Right renal cortex interstitium (tissue), 3 donors: ENCODE measurements at places on chromosomes 1 and 21.

DNA sequence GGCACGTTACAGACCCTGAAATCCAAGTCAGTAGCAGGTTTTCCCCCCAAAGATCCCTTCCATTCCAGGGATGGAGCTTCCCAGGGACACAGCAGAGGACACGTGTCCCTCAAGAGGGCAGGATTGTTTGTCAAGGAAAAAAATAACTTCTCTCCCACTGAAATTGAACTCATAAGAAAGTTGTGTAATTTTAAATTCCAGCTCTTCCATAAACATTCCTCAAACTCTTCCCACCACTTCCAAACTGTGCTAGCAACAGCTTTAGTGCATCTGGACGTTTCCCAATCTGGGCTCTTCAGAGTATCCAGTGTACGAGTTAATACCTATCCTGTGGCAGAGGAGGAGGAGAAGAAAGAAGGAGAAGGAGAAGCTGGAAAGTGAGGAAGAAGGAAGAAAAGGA is 79.6 kb downstream of the PSMG1 start:
- DNase-seq = no peak

DNA sequence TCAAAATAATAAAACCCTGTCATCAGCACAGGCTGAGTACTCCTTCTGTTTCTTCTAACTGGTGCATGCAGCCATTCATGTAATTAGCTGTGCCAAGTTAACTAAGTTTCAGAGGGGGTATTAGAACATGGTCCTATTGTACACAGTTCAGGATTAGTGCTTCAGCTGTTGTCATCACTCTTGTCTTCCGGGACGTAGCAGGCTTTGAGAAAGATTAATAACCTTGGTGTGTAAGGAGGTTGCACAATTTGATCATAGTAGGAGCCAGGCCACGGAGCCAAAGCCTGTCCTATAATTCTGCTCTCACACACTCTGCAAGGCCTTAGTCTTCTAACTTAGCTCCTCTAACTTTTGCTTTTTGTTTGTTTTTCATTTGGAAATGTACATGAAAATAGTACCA is 44.7 kb downstream of the PTGFRN start:
- DNase-seq = no peak

DNA sequence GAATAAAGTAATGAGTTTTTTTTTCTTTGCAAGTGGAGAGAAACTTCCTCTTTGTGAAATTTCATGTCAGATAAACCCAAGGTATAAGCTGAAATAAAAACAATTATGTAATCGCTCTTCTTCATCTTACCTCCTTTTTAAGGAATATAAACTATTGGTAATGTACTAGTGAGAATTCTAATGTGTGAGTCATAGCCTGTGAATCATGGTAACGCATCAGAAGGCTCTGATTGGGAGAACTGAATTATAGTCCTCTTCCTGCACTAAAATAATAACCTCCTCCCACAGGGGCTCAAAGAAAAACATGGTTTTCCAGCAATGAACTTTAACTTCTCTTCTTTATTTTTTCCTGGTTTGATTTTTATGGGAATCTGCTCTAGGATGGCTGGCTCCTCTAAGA is 57.1 kb upstream of the COX20 start:
- no peak for DNase-seq

DNA sequence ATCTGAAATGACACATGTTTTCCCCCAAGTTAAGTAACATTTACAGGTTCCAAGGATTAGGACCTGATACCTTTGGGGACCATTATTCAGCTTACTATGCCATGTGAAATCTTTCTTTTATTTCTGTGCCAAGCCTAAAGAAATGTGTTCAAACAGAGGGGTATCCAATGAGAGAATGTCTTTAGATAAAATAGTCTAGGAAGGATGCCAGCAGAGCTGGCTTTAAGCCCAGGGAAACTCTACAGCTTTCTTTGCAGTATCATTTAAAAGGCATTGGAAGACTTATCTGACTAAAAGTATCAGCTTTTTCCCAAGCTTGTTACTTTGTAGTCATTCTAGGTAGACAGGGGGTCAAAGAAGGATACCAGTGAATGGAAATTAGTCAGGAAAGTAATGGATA is 860.4 kb downstream of the PLA2G4A start:
- no peak for DNase-seq

DNA sequence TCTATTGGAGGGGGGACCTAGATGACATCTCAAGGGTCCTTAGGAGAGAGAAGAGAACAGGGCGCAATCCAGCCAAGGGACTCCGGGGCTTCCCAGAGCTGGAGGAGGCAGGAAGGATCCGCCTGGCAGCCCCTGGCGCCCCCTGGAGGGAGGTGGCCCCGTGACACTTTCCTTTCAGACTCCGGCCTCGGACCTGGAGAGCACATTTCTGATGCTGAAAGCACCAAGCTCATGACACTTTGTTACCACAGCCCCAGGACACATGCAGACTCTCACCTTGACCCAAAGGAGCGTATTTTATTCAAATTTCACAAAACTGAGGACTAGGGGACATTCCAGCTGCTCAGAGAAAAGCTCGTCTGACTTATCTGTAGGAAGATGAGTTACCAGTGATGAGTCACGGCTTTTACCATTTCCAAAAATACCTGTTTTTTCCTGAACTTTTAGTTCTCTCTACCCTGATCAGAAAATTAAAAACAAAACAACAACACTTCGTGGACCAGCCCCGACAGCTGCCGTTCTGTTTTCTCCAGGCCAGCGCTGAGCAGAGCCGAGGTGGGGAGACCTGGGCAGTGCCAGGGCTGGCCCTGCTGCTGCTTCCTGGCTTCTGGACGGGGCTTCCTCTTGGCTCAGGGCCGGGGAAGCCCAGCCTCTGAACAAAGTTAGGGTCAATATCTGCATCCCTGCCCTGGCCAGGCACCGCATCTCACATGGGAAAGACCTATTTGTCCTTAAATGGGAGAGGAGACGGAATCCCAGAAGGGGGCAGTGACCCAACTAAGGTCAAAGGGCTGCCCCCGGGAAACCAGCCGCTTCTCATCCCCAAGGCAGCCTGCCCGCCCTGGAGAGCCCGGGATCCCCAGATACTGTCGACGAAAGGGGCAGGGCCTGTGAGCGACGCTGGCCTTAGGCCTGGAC is 21.6 kb upstream of the POFUT2 start:
- DNase-seq = no peak

- no peak for DNase-seq
These were observed 8.3 kb upstream of the FCRL2 start for GRCh38 chr1:157785248-157785647.

- no peak for DNase-seq
These were observed 37.5 kb upstream of the QSOX1 start for GRCh38 chr1:180116964-180117763.

DNA sequence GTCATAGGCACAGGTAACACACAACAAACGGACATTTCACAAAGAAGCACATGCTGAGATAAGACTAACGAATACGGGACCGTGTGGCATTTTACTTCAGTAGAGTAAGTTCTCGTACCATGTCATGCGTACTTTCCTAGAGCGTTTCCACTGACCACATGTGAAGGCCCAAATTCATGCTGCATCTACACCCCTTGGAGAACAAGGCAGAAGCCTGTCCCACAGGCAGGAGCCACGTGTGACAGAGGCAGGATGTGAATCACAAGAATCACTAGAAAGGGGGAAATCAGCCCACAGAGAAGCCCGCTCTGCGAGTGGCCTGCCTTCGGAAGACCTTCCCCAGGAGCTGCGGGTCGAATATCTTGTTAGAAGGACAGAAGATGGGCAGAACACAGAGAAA is 41.8 kb downstream of the URB1 start:
- DNase-seq = no peak

- no peak for DNase-seq
These were observed 58.1 kb downstream of the HLCS start for GRCh38 chr21:36908260-36908908.

DNA sequence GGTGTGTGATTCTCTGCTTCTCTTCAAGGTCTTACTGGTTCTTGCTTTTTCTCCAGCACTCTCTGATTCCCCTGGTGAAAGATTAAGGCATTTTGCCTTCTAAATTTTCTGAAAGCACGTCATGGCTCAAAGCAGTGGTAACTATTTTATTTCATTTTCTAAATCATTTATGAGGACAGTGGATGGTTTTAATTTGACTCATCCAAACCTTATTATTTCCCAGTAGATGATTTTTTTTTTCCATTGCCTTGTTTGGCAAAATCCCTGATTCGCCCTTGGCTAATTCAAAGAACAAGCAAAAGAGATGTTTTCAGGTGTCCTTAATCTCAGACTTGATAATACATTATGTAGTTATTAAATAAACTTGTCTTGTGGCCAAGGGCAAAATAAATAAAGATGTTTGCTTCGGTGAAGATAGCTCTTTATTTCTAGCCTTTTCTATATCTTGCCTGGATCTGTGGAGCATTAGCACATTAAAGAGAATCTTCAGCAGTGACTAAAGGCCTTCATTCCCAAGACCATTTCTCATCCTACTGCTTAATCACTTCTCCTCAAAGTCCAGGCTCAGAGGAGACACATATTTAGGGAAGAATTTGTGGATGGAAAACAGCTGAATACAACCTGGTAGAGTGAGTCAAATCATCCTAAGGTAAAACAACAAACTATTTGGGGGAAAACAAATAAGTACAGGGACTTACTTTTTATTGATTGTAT is 359.8 kb downstream of the DUSP10 start:
- no peak for DNase-seq

DNA sequence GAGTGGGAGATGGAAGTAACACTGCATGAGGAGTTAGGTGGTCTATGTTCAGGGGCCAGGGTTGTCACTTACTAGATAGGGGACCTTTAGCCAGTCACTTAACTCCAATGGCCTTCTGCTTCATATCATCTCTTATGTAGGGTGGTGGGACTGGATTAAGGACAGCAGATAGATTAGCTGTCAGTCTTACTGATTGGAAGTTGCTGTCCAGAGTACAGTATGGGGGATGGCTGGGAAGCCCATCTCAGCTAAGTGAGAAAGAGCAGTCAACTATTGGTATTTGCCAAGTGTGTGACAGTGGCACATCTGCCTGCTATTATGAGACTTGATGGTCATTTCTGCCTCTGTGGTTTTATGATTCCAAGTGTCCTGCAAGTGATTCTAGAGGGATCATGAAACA is 130.9 kb downstream of the FGGY start:
- DNase-seq = no peak

DNA sequence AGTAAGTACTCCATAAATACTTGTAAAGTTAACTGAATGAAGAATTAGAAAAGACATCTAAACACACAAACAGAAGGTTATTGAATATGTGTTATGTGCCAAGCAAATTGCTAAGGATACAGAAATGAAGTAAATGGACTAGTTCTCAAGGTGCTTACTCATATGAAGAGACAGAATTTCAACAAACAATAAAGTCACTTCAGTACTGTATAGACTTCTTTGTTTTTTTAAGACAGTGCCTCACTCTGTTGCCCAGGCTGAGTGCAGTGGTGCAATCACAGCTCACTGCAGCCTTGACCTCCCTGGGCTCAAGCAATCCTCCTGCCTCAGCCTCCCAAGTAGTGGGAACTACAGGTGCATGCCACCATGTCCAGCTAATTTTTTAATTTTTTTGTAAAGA is 57.3 kb downstream of the SERBP1 start:
- no peak for DNase-seq

DNA sequence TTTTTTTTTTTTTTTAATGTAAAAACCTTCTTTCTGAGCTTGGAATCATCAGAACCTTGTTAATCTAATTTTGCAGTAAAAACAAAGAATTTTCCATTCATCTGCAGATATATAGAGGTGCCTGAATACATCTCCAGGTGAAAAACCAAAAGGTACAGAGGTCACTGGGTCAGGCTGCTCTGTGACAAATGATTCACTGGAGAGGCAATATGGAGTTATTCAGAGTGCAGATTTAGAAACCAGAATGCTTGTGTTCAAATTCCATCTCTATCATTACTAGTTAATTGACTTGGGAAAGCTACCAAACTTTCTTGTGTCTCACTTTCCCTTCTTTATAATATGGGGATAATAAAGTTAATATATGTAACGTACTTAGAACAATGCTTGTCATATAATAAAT is 51.5 kb upstream of the C1orf53 start:
- no peak for DNase-seq

DNA sequence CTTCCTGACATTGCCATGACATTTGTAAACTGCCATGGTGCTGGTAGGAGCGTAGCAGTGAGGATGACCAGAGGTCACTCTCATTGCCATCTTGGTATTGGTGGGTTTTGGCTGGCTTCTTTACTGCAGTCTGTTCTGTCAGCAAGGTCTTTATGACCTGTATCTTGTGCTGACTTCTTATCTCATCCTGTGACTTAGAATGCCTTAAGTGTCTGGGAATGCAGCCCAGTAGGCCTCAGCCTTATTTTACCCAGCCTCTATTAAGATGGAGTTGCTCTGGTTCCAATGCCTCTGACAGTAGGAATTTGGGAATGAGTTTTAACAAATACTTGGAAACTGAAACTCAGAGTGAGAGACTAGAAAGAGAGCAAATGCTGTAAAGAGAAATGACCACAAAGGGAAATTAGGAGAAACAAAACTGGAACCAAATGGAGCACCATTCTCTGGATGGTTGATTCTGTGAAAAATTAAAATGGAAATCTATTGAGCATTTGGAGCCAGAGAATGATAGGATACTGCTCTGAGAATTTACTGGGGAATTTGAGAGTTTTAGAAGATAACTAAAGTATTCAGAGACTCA is 50.1 kb upstream of the RHOU start:
- no peak for DNase-seq

DNA sequence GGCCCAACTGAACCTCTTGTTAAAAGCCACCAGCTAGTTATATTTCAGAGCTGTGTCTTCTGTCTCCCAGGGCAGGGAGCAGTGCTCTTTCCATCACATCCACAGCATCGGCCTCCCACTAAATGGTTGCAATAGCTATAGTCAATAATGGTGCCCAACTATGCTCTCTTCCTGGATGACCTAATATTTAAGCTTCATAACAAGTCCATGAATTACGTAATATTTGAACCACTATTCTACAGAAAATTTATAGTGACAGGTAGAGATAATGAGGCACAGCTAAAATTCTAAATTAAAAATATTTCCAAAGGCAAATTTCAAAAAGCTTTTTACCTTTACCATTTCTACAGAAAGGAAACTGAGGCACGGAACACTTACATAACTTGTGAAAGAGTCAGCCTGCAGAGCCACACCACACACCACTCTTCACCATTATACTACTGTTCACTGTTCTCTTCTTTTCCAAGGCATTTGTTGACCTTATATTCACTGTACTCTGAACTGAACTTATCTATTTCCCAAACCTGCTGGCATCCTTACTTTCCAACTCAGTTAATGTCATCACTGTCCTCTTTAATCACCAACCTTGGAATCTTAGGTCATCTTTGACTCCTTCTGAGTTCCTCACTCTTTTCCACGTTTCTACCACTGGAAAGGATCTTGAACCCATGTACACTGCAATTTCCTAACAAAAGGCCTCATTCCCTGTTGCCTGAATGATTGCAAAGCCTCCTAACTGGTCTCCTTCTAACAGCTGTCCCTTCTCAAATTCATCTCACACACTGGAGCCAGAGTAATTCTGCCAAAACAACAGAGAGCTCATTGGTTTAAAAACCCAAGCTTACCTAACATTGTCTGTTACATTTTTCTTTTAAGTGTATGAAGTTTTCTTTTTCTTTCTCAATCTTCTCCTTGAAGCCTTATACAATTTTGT is 85.5 kb downstream of the DDAH1 start:
- no peak for DNase-seq

- no peak for DNase-seq
These were observed 15.8 kb upstream of the BACE2 start for GRCh38 chr21:41152147-41152546.
